ENCODE measurements at places on chromosomes 6 and 20. TPM values are rescaled to one million over a fixed set of nuclear protein-coding genes. Genes with fewer than 3 reads are reported as not detected.
A peak's percentile ranks its signal among the peaks of the same experiment; 100 is the strongest.

- H3K4me3 ChIP-seq: no peak overlapping the region
- no peaks in the 10 kb centered on the region for H3K4me1 ChIP-seq
- H3K36me3 ChIP-seq: no peaks in the 10 kb centered on the region
- no peak for DNase-seq
- no peak overlapping the region for H3K27ac ChIP-seq
These were observed 9.7 kb upstream of the BPIFB1 start for GRCh38 chr20:33273117-33273851.

DNA sequence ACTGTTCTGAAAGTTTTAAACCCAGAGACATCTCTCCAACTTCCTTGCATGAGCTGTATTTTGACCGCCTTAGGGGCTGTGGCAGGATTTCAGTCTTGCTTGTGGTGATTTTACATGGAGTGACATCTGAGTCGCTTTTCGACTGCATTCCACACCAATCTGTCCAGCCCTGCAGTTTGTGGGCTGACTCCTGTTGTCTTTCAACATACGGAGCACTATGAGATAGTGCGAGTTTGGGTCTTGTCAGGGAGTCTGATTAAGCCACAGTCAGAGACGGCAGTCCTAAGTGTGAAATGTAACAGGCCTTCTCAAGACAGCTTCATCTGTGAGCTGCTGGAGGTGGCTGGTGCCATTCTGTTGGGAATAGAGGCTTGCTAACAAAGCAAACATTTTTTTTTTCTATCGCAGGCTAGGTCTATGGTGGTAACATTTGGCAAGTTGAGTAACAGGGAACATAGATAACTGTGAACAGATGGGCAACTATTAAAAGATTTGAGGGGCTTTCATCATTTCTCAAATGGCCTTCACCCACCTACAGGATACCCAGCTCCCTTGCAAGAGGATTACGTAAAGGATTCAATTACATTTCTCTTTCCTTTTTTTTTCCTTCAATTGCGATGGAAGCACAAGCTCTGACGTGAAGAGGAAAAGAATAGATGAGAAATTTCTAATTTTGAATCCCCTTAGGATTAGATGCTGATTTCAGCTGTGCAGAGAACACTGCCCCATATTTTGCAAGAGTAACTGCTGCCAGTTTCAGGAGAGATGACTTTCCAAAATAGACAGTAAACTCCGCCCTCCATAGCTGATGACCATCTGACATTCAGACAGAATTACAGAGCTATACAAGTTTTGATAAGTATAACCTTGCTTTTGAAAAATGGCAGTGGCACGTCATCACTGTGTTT, 25.1 kb downstream of the CAP2 start:
- peak overlapping the region; percentile 94 for H3K27ac ChIP-seq
- peak overlapping the region; percentile 89 for H3K4me3 ChIP-seq
- H3K4me1 ChIP-seq: peaks cover 82% of the 10 kb centered on the region
- DNase-seq: peak; percentile 75
- H3K36me3 ChIP-seq: peaks cover 42% of the 10 kb centered on the region

DNA sequence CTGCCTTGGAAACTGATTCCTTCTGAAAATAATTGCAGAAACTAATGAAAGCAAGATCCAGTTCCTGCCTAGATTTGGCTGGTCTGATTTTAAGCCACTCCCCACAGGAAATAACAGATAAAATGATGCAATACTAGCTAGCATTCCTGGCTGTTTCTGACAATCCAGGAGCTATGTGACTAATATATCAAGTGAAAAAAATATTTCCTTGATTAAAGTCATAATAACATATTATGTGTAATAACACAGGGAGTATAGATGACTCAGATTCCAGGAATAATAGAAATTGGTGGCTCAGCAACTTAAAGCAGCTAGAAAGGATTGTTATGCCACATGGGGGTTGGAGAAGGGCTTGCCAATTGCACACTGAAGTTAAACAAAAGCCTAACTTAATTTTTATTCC, 182.7 kb upstream of the SALL4 start:
- H3K36me3 ChIP-seq: no peaks in the 10 kb centered on the region
- H3K27ac ChIP-seq: peak overlapping the region; percentile 59
- peak overlapping the region; percentile 12 for H3K4me3 ChIP-seq
- H3K4me1 ChIP-seq: peaks cover 16% of the 10 kb centered on the region
- H3K27me3 ChIP-seq: peaks cover 2% of the 10 kb centered on the region
- DNase-seq: peak; percentile 96

- no peaks in the 10 kb centered on the region for H3K27me3 ChIP-seq
- H3K4me3 ChIP-seq: no peak overlapping the region
- peaks cover 56% of the 10 kb centered on the region for H3K4me1 ChIP-seq
- no peaks in the 10 kb centered on the region for H3K36me3 ChIP-seq
These were observed 427.1 kb upstream of the NOX3 start for GRCh38 chr6:155882527-155883333.

DNA sequence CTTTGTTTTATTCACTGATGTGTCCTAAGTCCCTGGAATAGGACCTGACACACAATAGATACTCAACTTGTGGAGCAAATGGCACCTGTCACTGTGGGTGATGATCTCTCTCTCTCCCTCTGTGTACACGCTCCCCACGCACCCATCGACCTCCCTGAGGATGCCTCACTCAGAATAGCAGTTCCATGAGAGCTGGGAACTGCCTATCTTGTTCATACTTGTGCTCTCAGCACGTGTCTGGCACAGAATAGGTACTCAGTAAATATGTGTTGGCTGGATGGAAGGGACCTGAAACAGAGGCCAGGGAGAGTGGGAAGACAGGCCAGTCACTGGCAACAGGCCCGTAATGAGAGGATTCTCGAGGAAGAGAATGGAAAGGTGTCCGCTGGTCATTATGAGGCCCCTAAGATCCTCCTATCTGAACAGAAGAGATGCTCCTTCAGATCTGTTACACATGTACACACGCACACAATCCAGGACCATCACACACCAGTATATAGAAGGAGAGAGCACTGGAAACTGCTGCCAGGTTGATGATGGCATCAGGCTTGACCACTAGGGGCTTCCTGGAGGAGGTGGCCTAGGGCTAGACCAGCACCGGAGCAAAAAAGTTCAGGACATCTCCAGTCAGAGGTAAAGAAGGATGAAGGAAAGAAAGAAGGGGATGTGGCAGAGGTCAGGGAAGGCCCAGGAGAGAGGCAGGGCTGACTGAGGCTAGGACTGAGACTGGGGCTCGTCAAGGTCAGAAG, 30.9 kb downstream of the VEGFA start:
- H3K4me1 ChIP-seq: peaks cover 30% of the 10 kb centered on the region
- no peak overlapping the region for H3K27ac ChIP-seq
- no peak for DNase-seq

DNA sequence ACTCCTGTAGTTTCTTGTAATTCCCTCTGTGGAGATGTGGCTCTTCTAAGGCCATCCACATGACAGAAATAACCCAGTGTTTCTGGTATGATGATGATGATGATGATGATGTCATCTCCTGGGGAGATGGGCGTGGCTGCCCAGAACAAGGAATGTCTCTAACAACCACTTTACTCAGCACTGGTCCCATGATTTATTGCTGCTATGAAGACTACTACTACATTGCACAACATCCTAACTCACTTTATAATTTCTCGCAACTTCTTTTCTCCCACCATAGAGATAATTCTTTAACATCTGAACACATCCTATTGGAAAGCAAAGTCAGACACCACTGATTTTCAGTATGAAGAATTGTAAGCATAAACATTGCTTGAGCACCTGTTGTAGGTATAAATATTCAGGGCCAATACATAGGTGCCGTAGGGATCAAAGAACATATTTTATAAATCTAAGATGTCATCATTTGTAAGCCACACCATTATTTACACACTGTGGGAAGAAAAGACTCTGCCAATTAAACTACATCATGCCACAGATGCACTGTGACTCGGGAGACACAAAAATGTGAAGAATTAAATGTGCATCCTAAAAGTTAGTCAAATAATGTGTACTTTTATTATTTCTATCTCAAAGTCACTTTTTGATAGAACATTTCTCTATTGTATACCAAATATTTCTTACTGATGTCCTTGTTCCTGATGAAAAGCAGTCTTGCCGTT, 6.4 kb downstream of the TPMT start:
- H3K27me3 ChIP-seq: no peaks in the 10 kb centered on the region
- H3K36me3 ChIP-seq: peaks cover 25% of the 10 kb centered on the region
- DNase-seq: peak; percentile 93
- H3K27ac ChIP-seq: peak overlapping the region; percentile 97

DNA sequence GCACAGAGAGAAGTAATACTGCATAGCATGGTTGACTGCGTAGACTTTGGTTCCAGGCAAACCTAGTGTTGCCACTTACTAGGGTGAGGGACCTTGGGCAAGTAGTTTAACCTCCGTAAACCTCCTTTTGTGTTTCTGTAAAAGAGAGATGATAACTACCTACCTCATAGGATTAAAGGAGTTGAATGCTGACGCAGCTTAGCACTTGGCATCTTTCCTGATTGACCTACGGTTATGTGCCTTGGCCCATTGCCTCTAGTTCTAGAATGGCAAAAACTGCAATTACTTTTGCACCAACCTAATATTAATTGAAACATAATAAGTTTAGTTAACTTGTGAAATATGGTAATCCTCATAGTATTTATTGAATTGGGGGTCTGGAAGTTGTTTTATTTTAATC, 19.1 kb downstream of the GHRH start:
- H3K4me3 ChIP-seq: no peak overlapping the region
- no peak for DNase-seq
- H3K4me1 ChIP-seq: no peaks in the 10 kb centered on the region
- H3K27ac ChIP-seq: no peak overlapping the region
- no peaks in the 10 kb centered on the region for H3K27me3 ChIP-seq

- H3K27me3 ChIP-seq: peaks cover 2% of the 10 kb centered on the region
- no peaks in the 10 kb centered on the region for H3K36me3 ChIP-seq
- no peak for DNase-seq
- no peak overlapping the region for H3K4me3 ChIP-seq
- H3K27ac ChIP-seq: no peak overlapping the region
These were observed 658.8 kb downstream of the PTPRT start for GRCh38 chr20:42530855-42531448.

DNA sequence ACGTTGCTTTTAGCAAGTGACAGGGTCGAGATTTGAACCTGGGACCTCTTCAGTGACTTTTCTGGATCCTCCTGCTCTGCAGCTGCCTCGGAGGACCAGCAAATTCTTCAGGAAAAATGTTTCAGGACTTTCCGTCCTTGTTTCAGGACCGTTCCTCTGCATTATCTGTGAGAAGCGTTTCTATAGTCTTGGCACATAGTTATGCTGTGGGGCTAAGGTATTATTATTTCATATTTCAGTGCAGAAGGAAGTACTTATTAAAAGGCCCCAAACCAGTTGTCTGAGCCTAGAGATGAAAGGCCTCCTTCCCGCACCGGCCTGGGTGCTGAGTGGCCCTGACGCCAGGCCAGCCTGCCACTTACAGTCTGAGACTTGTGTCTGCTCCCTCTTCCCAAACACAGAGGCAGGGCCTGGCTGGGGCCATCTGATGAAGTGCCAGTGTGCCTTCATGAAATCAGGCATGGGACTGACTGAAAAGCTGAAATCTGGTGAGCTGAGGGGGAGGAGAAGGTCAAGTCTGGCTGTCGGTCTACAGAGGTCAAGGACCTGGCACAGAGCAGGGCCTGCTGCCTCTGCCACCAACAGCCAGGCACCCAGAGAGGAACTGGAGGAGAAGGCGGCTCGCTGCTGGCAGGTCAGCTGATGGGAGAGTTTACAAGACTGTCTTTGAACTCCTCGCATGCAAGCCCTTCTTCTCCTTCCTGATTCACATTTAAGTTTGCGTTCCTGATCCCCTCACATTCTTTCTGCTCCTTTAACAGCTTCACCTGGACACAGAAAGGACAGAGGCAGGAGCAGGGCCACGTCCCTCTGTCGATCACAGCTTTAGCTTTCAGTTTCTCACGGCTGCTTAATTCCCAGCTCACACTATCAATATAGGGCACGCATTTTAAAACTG, 8.9 kb upstream of the QKI start:
- no peak for DNase-seq
- H3K27me3 ChIP-seq: peaks cover 4% of the 10 kb centered on the region
- peak overlapping the region; percentile 87 for H3K4me3 ChIP-seq
- H3K36me3 ChIP-seq: no peaks in the 10 kb centered on the region

DNA sequence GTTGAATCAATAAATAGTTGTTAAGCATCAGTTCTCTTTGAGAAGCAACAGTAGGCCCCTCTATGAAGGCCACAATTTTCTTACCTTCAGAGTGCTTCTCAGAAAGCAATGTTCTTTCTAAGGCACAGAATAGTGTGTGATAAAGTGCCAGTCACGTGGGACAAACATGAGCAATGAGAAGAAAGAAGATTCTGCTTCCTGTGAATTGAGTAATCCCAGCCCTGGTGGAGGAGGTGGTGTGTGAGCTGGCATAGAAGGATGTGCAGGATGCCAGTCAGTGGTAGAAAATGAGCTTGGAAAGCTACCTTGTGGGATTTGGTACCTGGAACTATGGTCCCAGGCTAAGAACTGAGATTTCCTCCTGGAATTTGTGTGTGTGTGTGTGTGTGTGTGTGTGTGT, 21.7 kb downstream of the KIZ start:
- no peaks in the 10 kb centered on the region for H3K27me3 ChIP-seq
- peaks cover 6% of the 10 kb centered on the region for H3K36me3 ChIP-seq
- peaks cover 8% of the 10 kb centered on the region for H3K4me1 ChIP-seq
- no peak overlapping the region for H3K4me3 ChIP-seq

GRCh38 chr6:93407186-93407585, 12.2 kb downstream of the EPHA7 start:
- no peak overlapping the region for H3K27ac ChIP-seq
- no peak overlapping the region for H3K4me3 ChIP-seq
- H3K27me3 ChIP-seq: no peaks in the 10 kb centered on the region

DNA sequence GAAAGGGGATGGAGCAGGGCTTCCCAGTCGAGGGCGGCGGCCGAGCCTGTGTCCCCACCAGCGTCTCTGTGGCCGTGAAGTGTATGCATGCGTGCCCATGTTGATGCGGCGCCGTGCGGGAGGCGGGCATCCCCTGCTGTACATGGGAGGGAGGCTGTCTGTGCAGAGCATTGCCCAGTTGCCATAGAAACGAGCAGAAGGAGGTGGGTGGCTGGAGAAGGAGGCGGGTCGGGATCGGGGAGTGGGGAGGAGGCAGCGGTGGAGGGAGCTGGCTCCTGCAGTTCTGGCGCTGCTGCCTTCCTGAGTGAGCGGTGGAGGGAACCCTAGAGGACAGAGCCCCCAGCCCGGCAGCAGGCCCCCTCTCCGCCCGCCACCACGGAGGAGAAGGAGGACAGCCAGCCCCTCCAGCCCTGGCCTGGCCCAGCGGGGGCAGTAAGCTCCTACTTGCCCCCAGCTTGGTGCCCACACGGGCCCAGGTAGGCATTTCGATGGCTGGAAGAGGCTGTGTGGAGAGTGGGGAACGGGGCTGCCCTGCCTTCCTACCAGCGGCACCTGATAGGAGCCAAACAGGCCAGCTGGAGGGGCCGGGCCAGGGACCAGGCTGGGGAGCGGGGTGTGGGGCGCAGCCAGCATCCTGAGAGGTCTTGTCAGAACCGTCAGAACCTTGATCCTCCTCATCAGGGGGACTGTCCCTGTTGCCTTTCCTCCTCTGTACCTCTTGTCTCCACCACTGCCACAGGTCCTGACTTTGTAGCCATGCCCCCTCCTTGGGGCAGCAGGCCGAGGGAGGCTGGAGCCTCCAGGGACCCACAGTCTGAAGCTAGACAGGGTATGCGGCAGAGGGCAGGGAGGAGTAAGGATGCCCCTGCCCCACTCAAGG, 41.3 kb downstream of the SPDEF start:
- DNase-seq: peak; percentile 61
- no peak overlapping the region for H3K4me3 ChIP-seq
- 0 out of 2 replicates have a peak, but pooled peaks cover 4% of the 10 kb centered on the region for H3K4me1 ChIP-seq

The HLA-DPB1 gene
- 1.6 TPM for total RNA-seq

The TFAP2A gene
- 85.5 TPM for total RNA-seq

The TTI1 gene
- 14.1 TPM for total RNA-seq

The SYCP2 gene
- 0.97 TPM for total RNA-seq

The PLTP gene
- total RNA-seq: 8.1 TPM

The MYLIP gene
- 1.2 TPM for total RNA-seq

The EYS gene
- not detected for total RNA-seq

All from HFFc6 (cell line).